GM12878 (cell line): ENCODE measurements at places on chromosomes 4 and X. TPM values are rescaled to one million over a fixed set of nuclear protein-coding genes. Genes with fewer than 3 reads are reported as not detected.

DNA sequence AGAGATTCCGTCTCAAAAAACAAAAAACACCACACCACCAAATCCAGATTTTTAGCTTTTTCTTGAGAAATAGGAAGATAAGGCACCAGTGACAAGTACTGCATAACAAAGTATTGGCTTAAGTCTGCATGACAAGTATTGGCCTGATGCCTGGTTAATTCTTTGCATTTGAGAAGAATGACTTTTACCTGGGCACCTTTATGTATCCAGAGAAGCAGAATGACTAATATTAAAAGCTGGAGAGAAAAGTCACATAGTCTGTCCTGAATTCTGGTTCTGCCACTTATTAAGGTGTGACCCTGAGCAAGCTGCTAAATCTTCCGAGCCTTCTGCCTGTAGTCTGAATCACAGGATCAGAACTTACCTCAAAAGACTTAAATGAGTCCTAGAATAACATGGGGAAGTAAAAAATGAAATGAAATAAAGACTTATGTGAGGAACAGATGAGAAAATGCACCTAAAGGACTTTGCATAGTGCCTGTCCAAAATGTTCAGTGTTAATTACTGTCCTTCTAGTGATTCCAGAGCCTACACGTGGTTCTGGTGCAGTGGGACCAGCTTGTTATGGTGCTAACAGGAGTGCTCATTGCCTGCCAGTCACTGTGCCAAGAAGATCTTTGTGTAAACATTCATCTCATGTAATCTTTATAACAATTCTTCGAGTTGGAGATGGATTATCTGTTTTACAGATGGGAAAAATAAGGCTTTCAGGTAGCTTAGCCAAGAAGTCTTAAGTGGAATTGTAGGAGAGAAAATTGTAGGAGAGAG lies 31.6 kb downstream of the UGDH start:
- no peak for DNase-seq

- DNase-seq, result no peak
Observed at GRCh38 chr4:41797260-41797659, 48.7 kb upstream of the PHOX2B start.

DNA sequence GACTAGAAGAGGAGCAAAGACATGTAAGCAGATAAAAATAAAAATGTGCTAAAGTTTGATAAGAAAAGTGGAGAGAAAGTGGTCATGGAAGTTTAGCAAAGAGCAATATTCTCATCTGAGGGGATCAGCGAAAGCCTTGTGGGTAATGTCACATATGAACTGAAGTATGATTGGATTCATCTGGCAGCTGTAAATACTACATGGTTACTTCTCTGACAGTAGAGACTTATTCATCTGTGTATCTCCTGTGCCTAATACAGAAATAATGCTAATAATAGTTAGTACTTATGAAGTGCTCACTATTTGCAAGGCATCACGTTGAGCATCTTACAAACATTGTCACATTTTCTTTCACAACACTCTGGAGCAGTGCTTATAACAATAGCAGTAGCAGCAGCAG lies 8.9 kb upstream of the IGSF1 start:
- DNase-seq, result no peak

DNA sequence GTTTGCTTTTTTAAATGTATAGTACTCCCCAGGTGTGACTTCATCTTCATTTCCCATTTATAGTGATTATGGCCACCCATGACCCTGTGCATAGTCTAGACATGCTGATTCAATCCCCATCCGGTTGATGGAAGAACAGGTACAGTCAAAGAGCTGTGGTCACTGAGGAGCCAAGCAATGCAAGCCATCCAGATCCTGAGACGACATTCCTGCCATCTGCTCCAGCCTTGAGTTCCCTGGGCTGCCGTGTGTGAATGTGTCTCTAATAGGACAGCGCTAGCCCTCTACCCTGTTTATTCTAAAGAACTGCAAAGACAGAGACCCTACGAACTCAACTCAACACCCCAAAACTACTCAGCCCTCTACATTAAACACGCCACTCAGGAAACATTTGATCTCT lies 1.7 kb downstream of the KCNIP4 start:
- DNase-seq, result no peak

DNA sequence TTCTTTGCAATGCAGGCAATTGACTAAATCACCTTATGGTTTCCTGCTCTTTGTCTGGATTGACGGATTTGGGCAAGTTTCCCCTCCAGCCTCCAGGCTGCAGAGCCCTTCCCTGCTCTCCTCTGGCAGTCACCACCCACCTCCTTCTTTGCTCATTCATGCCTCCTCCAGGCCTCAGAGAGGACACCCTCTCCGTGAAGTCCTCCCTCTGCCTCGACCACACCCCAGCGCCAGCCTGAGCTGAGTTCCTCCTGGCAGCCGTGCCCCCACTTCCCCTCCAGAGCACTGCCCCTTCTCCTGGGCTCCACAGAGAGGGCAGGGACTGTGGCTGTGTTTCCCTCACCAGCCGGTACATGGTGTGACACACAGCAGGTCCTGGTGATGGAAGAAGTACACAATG lies 53.7 kb downstream of the DCTD start:
- DNase-seq, result no peak

DNA sequence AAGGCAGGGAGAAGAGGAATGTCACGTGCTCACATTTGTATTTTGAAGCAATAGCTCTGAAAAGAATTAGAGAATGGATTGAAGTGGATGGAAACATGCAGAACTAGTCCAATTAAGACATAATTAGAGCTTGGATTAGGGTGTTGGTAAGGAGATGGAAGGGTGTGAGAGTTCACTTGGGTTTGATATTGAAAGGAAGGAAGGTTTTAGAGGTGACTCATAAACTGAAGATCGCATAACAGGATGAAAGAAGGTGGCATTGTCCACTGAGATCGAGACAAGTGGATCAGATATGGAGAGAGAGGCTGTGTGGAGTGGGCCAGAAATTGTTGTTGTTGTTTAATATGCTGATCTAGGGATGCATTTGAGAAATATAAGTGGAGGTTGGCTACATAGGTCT lies 244.0 kb upstream of the SMIM31 start:
- no peak for DNase-seq

- DNase-seq, result no peak
Observed at GRCh38 chr4:40502934-40503333, 126.7 kb downstream of the RBM47 start.

WAS gene
- 84.7 and 86.8 TPM in 2 replicates for total RNA-seq
